Head of caudate nucleus (tissue), 42 donors: ENCODE measurements at places on chromosomes 3 and 15.

DNA sequence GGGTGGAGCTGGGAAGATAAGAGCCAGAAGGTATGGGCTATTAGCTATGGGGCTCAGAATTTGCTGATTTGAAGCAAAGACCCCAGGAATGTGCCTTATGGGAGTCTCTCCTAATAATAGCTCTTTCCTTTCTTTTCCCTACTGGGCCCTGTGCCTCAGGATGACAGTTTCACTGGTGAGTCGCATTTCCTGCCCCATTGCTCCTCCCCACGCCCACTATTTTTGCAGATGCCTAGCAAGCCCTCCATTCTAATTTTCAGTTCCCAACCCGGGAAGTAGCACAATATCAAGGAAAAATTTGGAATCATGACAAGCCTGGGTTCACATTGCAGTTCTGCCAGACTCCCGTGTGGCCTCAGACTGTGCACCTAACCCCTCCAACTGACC is 583 bp downstream of the IL17RE start:
- peak; percentile 35 for DNase-seq

GRCh38 chr15:62503451-62503850 is 338.4 kb upstream of the C2CD4B start:
- DNase-seq = no peak

DNA sequence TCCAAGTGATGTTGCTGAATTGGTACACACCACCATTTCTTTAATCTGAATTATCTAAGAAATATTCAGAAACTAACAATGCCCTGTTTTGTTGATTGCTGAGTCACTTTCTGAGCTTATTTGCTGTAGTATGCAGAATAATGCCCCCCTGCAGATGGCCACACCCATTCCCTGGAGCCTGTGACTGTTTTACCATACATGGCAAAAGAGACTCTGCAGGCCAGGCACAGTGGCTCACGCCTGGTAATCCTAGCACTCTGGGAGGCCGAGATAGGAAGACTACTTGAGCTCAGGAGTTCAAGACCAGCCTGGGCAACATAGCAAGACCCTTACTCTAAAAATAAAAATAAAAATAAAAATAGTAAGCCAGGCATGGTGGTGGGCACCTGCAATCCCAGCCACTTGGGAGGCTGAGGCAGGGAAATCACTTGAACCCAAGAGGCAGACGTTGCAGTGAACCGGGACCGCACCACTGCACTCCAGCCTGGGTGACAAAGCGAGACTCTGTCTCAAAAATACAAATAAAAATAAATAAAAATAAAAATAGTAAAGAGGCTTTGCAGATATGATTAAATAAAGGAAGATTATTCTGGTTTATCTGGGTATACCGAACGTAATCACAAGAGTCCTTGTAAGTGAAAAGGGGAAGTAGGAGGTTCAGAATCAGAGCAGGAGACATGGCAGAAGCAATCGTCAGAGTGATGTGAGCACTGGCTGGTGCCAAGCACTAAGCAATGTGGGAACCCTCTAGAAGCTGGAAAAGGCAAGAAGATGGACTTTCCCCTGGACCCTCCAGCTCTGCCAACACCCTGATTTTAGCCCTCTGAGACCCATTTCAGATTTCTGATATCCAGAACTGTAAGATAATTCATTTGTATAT is 19.0 kb downstream of the PCYT1A start:
- DNase-seq = no peak

DNA sequence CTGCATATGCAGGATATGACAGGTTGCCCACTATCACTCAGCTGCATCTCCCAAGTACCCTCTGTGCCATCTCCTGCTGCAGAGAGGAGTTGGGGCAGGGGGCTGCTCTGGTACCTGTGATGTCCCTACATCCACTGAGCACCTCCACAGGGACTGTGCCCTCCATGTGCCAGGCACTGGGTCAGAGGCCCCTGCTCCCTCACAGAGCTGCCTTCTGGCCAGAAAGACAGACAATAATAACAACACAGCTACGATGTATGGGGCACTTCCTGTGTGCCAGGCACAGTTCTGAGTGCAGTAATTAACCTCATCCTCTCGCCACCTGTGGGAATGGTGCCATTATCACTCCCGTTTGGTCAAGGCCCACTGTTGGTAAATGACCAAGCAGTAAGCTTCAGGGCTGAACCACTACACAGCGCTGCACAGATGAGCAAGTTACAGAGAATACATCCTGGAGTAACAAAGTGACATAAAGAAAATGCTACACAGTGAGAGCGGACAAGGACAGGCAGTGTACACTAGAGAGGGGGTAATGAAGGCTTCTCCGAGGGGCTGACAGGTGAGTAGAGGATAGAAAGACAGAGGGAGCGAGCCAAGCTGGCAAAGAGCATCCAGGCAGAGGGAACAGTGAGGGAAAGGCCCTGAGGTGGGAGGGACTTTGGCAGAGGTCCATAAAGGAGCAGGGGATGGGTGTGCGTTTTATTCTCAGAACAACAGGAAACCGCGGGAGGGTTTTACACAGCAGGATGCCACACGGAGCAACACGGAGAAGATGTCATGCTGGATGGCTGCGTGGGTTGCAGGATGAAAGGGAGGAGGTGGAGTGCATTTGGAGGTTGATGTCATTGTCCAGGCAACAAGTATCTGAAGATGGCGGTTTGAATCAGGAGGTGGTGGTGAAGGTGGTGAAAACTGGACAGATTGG is 13.6 kb downstream of the WNT7A start:
- no peak for DNase-seq

- DNase-seq = peak; percentile 50
These were observed 16.8 kb downstream of the HACD2 start for GRCh38 chr3:123568034-123568433.

DNA sequence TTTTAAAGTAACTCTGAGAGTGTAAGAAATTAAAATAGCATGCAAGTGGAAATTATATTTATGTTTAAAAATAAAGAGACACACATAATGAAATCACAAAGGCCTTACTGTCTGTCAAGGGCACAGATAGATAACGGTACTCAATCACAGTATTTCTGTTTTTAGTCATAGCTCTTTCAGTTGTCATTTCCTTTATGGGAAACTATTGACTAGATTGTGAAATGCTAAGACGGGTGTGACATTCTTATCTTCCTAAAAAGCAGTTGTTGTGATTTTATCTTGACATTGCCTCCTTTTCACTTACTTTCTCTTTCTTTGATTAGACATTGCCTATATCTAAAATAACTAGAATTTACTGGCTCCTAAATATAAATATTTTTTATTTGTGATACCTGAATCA is 100.1 kb upstream of the PLSCR5 start:
- no peak for DNase-seq
